ENCODE measurements at places on chromosomes 1 and 21.

- DNase-seq, result no peak
These were observed 302.3 kb downstream of the BRINP3 start for GRCh38 chr1:190175320-190175719.

- no peak for DNase-seq
These were observed 19.2 kb downstream of the NFYC start for GRCh38 chr1:40710581-40711315.

DNA sequence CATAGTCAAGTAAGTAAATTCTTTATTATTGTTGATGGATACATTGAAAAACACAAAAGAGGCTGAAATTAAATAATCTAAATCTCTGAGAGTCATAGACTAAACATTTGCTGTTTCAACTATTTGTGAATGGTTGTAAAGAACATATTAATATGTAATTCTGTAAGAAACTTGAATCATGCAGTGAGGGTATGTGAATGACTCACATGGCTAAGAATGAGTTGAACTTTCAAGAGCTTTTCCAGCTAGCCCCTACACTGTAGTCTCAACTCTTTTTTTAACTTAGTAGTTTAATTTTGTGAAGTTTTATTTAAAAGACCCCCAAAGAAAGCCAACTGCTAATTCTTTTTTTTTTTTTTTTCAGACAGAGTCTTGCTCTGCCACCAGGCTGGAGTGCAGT is 588.1 kb downstream of the DPYD start:
- DNase-seq, result no peak

- DNase-seq, result peak; percentile 83
These were observed at the start of gene ZNF436 for GRCh38 chr1:23369335-23370013. Gene ZNF436, minus strand, starts transcription at chr1:23369836. Its CDS starts 1,831 bp downstream, at chr1:23368005.

GRCh38 chr1:201906336-201906735 is 17.6 kb downstream of the SHISA4 start:
- no peak for DNase-seq

DNA sequence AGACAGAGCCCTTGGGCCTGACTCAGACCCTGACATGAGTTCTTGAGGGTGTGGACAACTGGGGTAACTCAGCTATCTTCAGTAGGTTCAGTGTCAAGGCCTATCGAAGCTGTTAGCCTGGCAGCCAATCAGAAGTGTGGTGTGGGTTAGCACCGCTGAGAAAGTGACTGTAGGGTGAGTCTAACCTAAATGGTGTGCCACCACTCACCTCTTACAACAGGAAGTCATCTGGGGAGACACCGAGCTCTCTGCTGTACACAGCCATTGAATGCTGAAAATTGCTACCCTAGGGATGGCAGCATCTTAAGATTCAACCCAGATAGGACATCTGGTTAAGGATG is 44.6 kb downstream of the RASSF5 start:
- no peak for DNase-seq

DNA sequence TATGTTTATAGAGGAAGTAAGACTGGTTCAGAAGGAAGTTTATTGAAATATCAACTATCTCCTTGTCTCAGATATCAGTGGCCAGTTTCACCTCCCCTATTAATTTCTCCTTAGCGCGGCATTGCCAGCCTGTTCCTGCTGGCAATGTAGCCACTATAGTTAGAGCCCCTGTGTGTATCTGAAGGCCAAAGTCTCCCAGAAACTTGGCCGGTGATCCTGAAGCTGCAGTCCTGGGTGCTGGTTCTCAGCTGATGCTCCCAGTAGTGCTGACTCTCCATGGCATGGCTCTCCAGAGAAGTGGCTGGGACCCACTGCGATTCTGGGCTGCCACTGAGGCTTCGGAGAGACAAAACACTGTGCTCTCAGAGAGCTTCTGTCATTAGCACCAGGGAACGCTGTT is 59.9 kb downstream of the TNN start:
- DNase-seq, result no peak

DNA sequence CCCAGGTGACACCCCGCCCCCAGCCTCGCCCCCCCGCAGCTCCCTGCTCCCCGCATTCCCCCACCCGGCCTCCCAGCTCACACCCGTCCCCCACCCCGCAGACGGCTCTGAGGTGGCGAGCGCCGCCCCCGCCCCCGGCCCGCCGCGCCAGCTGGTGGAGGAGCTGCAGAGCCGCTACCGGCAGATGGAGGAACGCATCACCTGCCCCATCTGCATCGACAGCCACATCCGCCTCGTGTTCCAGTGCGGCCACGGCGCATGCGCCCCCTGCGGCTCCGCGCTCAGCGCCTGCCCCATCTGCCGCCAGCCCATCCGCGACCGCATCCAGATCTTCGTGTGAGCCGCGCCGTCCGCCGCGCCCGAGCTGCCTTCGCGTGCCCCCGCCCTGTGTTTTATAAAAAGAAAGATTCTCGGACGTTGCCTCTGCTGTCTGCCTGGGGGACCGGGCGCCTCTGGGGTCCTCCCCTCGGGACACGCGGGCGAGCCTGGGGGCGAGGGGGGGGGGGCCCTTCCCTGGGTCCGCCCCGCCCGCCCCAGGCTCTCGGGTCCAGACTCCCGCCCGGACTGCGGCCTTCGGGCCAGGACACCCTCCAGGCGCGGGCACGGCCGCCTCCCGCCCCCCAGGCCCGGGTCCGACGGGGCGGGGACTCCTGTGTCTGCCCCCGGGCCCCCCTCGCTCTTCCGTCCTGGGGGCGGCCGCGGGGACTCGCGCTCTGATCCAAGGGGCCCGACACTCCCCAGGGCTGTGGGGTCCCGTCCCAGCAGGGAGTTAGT is 1.6 kb upstream of the MMP23B start:
- peak; percentile 73 for DNase-seq

DNA sequence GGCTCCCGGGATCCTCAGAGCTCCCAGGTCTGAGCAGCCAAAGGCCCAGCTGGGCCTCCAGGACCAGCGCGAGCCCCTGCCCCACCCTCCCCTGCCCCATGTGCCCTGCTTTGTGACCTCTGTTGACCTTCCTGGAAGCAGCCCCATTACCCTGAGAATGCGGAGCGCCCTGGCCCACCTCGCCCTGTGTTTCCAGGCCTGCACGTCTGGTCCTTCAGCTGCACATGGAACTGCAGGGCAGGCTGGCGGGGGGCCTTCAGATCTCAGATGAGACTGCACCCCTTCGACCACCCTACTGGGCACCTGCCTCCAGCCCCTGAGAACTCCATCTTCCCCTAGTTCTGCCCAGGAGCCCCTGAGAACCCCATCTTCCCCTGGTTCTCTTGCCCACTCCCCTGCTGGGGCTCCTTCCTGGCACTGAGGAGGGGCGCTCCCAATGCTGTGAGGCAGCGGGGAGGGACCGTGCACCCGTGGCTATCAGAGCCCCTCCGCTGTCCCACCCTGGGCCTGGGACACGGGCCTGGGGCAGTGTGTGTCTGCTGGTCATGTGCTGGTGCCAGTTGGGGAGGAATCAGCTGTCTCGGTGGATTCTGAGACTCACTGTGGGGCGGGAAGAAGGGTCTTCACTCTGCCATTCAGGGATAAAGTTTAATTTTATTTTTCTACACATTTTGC is 25.1 kb downstream of the TMEM201 start:
- no peak for DNase-seq

GRCh38 chr1:71228742-71229365 is 148.0 kb upstream of the ZRANB2 start:
- no peak for DNase-seq

DNA sequence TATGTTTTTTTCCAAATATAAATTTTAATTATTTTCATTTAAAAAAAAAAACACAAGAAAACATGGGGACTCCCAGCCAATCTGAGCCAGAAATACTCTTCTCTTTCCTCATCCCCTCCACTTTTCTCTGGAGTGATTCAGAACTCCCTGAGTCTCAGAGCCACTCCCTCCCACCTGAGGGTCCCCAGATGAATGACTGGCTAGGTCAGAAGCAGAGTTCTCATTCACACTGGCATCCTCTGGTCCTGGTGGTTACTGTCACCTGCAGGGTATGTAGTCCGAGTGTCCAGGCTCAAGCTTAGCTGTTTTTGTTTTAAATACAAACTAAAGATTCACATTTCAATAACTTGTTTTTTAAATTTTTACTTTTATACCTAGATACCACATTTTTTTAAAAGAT is 6.3 kb downstream of the HMGCS2 start:
- no peak for DNase-seq

GRCh38 chr1:29810121-29811120 is 574.1 kb downstream of the PTPRU start:
- DNase-seq, result no peak

GRCh38 chr21:43766734-43767497 is 9.2 kb downstream of the CSTB start:
- no peak for DNase-seq

DNA sequence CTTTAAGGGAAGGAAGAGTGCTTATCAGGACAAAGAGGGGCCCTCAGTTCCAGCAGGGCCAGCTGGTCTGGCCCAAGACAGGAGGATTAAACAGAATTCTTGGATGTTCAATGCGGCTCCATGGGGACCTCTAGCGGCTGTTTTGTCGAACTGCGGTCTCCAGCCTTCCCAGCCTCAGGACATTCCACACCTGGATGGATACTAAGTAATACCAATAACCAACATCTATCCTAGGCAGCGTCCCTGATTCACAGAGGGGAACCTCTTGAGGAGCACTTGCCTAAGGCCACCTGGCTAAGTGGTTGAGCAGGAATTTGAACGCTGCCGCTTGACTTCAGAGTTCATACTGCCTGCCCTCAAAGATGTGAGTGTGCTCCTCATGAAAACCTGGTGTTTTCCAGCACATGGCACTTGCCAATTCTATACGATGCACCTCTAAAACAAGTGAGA is 15.5 kb upstream of the CD247 start:
- DNase-seq, result peak; percentile 36

GRCh38 chr1:8955406-8955805 is 9.7 kb downstream of the CA6 start:
- DNase-seq, result no peak

- DNase-seq, result no peak
These were observed 3.8 kb downstream of the COQ8A start for GRCh38 chr1:226943927-226944326.

DNA sequence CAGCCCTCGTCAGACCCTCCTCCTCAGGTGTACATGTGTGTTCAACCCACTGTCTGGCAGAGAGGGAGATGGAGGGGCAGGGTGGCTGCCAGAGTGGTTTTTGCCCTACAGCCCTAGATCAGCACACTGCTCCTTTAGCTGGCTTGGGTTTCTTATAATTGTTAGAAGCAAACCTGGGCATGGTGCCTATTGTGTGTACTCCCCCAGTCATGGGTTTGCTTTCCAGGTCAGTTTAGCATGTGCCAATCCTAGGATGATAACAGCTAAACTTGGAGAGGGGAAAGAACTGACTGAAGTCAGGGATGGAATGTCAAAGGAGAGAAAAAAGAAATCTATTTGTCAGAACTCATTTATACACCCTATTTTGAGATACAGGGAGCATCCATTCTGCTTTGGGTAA is 63.3 kb downstream of the UCK2 start:
- no peak for DNase-seq

- DNase-seq, result no peak
These were observed 16.6 kb downstream of the RHBG start for GRCh38 chr1:156385534-156386031.

GRCh38 chr1:93081716-93082115 is 2.6 kb downstream of the MTF2 start:
- no peak for DNase-seq

DNA sequence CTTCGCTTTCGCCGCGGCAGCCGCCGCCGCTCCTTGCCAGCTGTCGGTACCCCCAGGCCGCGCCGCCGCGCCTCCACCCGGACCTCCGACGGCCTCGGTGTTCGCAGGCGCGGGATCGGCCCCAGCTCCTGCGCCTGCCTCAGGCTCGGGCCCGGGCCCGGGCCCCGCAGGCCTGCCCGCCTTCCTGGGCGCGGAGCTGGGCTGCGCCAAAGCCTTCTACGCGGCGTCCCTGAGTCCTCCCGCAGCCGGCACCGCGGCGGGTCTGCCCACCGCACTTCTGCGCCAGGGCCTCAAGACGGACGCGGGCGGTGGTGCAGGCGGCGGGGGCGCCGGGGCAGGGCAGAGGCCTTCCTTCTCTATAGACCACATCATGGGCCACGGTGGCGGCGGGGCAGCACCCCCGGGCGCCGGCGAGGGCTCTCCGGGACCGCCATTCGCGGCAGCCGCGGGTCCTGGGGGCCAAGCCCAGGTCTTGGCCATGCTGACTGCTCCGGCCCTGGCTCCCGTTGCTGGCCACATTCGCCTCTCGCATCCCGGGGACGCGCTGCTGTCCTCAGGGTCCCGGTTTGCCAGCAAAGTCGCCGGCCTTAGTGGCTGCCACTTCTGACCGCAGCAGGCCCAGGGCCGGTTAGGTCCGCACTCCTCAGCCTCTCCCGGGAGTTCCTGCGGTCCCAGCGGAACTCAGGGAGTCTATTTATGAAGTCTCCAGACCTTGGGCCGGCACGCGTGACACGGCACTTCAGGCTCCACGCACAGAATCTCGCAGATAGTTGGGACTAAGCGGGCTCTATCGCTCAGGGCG is 1.4 kb downstream of the FOXD2 start:
- DNase-seq, result no peak

GRCh38 chr1:44332505-44332904 is 22.6 kb downstream of the ERI3 start:
- no peak for DNase-seq

DNA sequence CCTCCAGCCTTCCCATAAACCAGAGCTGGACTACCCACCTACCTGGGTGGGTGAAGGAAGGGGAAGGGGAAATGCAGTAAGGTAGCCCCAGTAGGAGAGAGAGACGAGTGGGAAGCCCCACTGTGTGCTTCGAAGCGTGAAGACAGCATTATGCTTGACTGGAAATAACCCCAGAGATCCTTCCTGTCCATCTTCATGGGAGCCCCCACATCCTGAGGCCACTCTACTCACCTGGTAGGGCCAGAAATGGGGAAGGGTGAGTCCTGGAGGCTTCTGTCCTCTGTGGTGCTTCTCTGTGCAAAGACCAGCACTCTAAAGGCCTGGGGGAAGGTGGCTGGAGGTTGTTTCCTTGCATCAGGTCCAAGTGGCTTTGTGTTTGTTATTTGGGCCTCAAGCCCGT is 10.0 kb upstream of the RASSF5 start:
- no peak for DNase-seq

DNA sequence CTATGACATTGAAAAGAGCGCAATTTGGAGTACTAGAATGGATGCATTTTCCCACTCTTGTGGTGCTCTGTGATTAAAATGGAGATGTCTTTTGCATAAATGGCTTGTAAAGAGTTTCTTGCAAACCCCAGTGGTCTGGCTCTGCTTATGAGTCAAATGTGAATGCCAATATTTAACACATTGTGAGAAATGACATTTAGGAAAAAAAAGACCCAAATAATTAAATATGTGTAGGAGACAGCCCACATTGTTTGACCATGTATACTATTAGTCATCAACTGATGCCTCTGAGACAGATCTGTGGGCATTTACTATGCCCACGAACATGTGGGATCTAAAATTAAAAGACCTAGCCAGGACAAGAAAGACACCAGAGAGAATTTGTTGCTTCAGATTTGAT is 22.2 kb upstream of the RUNX1 start:
- DNase-seq, result no peak

Data from left renal cortex interstitium (tissue), 4 donors.